ENCODE measurements at places on chromosomes 12 and 14.

- no peak overlapping the region for H3K4me3 ChIP-seq
- no peak overlapping the region for H3K27ac ChIP-seq
- H3K4me1 ChIP-seq = no peaks in the 10 kb centered on the region
- DNase-seq = no peak
- no peaks in the 10 kb centered on the region for H3K36me3 ChIP-seq
These were observed 28.7 kb upstream of the YAF2 start for GRCh38 chr12:42266579-42267230.

GRCh38 chr14:60758885-60759284 is 24.3 kb downstream of the MNAT1 start:
- H3K27me3 ChIP-seq = no peaks in the 10 kb centered on the region
- no peak overlapping the region for H3K27ac ChIP-seq
- H3K4me3 ChIP-seq = no peak overlapping the region
- no peaks in the 10 kb centered on the region for H3K36me3 ChIP-seq
- H3K4me1 ChIP-seq = peaks cover 8% of the 10 kb centered on the region
- DNase-seq = no peak

GRCh38 chr14:46230540-46230939 is 421.0 kb downstream of the RPL10L start:
- no peak for DNase-seq
- H3K4me1 ChIP-seq = no peaks in the 10 kb centered on the region
- no peaks in the 10 kb centered on the region for H3K27me3 ChIP-seq
- no peak overlapping the region for H3K4me3 ChIP-seq
- no peaks in the 10 kb centered on the region for H3K36me3 ChIP-seq

GRCh38 chr12:32309811-32310736 is 89.3 kb upstream of the FGD4 start:
- H3K4me1 ChIP-seq = no peaks in the 10 kb centered on the region
- no peak for DNase-seq
- no peak overlapping the region for H3K4me3 ChIP-seq
- no peaks in the 10 kb centered on the region for H3K27me3 ChIP-seq

- H3K36me3 ChIP-seq = no peaks in the 10 kb centered on the region
- H3K4me3 ChIP-seq = no peak overlapping the region
- H3K27me3 ChIP-seq = no peaks in the 10 kb centered on the region
- no peaks in the 10 kb centered on the region for H3K4me1 ChIP-seq
These were observed 39.5 kb upstream of the YAF2 start for GRCh38 chr12:42277396-42278127.

- H3K27ac ChIP-seq = no peak overlapping the region
- H3K36me3 ChIP-seq = no peaks in the 10 kb centered on the region
- no peak overlapping the region for H3K4me3 ChIP-seq
- no peaks in the 10 kb centered on the region for H3K4me1 ChIP-seq
These were observed 120.3 kb upstream of the SLC38A4 start for GRCh38 chr12:46946137-46946536.

- no peaks in the 10 kb centered on the region for H3K36me3 ChIP-seq
- no peaks in the 10 kb centered on the region for H3K27me3 ChIP-seq
- peak overlapping the region; percentile 41 for H3K4me3 ChIP-seq
- no peak overlapping the region for H3K27ac ChIP-seq
These were observed 120.8 kb downstream of the GXYLT1 start for GRCh38 chr12:42023733-42024494.
